Spinal cord (tissue), 10 donors: ENCODE measurements at places on chromosomes 7 and 10.

- DNase-seq: peak; percentile 92
Observed at GRCh38 chr10:70034232-70034631, 18.4 kb upstream of the MACROH2A2 start.

DNA sequence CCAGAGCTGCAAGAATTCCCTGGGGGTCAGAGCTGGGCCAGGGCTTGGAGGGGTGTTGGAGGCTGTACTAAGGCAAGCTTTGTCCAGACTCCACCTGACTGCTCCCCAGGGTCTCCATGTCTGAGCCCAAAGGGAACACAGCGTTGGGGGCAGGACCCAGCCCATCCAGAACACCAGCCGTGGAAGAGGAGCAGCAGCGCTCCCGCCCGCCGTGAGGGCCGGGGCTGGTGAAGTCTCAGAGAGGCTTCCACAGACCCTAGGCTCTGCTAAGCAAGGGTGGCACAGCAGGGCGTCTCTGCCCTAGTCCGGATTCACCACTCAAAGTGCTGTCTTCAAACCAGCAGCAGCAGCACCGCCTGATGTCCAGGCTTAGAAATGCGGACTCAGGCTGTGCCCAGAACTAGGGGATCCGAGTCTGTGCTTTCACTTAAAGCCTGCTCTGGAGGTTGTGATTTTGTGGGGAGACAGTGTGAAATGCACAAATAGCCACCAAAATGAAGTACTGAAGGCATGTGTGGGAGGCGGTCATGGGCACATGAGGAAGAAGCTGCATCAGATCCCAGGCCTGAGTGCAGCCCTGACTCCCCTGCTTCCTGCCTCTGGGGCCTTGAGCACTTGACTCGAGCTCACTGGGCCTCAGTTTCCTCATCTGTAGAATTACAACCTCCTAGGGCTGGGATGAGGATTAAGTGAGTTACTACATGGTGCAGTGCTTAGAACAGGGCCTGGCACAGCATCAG is 16.6 kb upstream of the AQP1 start:
- DNase-seq: no peak

GRCh38 chr10:131750973-131751826 is 149.6 kb upstream of the PPP2R2D start:
- no peak for DNase-seq

DNA sequence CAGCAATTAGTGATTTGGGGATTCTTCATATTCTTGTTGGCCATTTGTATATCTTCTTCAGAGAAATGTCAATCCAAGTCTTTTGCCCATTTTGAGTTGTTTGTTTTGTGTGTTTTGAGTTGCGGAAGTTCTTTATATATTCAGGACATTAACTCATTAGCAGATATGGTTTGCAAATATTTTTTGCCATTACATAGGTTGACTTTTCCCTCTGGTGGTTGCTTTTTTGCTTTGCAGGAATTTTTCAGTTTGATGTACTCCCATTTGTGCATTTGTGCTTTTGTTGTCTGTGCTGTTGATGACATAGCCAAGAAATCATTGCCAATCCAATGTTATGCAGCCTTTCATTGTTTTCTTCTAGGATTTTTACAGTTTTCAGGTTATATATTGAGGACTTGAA is 63.6 kb upstream of the DNAJC1 start:
- no peak for DNase-seq

- no peak for DNase-seq
Observed at GRCh38 chr10:86047588-86047987, 319.0 kb downstream of the GRID1 start.

GRCh38 chr10:93541402-93542357 is 24.8 kb upstream of the FFAR4 start:
- peak; percentile 25 for DNase-seq

DNA sequence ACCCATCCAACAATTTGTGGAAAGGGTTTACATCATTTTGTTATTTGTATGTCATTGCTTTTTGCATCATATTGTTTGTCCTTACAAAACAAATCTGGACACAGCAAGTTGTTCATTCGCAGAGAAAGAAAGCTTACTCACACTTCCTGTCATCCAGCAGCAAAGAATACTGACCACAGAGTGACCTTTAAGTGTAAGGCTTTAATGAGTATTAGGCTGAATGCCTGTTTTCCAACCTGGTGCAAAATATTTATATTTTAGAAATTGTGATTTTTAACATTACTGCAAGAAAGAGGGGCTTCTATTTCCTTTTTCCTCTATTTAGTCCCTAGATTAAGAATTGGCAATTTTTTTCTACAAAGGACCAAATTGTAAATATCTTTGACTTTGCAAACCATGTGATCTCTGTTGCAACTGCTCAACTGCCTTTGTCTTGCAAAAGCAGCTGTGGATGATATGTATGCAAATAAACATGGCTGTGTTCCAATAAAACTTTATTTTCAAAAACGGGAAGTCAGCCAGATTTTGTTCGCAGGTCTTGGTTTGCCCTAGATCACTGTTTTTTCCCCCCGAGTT is 27.8 kb upstream of the ITGB1 start:
- DNase-seq: no peak

- no peak for DNase-seq
Observed at GRCh38 chr10:60753152-60753551, 25.1 kb upstream of the CDK1 start.

DNA sequence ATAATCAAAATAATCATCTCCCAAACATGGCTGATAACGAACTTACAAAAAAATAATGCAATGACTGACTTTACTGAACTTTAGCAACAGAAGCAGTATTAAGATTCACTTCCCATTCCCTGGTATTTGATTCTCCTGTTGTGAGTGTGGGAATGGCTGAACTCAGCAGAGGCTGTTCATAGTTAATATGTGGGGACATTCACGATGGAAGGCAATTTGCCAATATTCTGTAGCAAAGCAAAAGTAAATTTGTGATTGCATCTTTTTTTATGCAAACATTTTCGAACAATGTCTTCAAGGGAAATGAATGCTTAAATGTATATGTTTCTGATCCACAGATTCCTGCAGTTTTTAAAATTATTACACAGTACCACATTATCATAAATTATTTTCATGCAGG is 431.7 kb upstream of the KLF6 start:
- DNase-seq: no peak

GRCh38 chr7:115332691-115333090 is 410.8 kb downstream of the MDFIC start:
- DNase-seq: no peak

DNA sequence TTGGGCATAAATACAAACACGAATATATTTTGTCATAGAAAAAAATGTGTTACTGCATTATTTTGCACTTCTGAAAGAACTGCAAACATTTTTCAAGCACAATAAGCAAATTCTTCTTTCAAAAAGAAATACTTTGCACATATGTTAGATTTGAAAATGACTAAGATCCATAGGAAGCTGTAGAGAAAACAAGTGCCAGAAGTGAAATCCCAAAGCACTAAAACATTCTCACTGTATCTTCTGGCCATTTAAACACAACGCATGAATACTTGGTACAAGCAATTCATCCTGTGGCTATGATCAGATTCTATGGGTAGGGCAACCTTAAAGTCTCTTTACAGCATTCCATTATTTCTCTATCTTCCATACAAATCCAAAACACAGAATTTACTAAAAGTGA is 225.4 kb upstream of the IMMP2L start:
- DNase-seq: no peak

DNA sequence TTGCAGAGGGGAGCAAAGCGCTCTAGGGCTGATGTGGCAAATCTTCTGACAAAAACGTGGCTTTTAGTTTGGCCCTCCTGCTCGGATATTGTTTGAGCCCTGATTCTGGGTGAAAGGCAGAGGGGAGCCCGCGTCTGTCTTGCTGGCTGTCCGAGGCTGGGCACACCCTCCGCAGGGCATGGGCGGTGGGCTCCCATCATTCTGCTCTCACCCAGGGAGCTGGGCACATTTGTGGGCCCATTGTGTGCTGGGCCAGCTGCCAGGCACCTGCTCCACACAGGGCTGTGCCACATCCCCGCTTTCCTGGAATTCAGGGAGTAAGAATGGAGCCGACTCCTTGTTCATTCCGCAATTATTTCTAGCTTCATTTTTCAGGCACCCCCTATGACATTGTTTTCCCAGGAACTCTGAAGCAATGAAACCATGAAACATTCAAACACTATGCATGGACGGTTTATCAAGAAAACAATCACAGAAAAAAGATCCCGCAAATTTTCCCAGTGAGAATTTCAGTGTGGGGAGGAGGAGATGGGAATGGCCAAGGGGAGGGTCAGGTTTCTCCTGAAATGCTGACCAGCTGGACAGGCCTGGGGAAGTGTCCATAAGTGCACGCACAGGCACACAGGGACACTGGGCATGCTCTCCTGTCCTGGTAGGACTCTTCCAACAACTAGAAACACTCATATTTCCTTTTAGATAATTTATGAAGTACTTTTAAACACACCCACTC is 341.1 kb downstream of the CXCL12 start:
- no peak for DNase-seq

- no peak for DNase-seq
Observed at GRCh38 chr7:137687556-137688265, 159.1 kb downstream of the DGKI start.

- no peak for DNase-seq
Observed at GRCh38 chr7:140304191-140304799, 94.0 kb downstream of the SLC37A3 start.

DNA sequence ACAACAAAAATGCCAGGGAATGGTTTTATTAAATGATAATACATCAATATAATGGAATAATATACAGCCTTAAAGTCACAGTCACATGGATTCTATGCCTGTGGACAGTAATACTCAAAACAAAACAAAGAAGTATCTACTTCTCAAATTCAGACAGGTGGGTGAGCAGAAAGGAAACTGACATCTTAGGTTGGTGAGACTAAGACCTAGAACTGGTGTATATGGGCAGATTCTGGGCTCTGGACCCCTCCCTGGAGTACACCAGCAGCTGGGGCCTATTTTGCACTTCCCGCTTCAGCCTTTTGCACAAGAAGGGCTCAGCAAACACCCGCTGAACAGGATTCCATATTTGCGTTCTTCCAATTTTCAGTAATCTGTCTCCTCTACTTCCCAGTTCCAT is 5.4 kb upstream of the FIS1 start:
- DNase-seq: no peak

DNA sequence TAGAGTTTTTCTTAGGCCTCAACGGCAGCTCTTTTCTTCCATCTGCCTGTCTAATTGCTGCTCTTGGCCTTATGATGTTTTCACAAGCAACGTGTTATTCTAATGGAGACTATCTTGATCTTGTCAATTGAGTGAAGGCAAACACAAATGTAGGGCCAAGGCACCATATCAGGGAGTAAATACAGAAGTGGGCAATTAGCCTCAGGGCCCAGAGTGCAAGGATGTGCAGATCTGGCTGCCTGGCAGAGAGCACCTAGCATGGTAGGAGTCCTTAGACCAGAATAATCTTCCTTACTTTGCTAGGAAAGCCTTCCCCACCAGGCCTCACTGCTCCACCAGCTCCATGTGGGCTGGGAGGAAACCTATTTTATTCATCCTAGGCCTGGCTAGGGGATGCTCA is 590.9 kb downstream of the LRMDA start:
- DNase-seq: no peak

DNA sequence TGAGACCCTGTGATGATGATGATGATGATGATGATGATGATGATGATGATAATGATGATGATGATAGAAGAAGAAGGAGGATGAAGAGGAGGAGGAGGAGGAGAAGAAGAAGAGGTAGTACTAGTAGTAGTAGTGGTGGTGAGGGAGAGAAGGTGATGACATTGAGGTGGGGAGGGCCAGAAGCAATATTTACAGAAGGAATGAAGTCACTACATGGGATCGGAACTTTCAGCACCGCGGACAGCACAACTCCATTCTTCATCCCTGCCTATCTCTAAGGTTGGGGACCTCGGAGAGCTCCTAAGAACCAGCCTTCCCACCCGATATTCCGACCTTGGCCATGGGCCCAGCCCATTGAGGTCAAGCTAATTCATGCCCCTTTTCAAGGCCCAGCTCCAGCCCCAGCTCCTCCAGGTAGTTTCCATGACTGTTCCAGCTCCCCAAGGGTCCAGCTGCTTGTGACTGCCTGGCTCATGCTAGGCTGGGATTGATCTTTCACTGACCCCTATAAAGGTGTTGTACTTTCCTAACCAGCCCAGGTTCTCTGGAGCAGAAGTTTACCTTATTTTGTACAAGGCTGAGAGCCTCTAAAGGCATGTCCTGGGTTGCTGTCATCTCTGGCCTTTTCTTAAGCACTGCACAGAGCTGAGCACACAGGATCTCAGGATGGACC is 10.3 kb downstream of the CRHR2 start:
- DNase-seq: no peak

DNA sequence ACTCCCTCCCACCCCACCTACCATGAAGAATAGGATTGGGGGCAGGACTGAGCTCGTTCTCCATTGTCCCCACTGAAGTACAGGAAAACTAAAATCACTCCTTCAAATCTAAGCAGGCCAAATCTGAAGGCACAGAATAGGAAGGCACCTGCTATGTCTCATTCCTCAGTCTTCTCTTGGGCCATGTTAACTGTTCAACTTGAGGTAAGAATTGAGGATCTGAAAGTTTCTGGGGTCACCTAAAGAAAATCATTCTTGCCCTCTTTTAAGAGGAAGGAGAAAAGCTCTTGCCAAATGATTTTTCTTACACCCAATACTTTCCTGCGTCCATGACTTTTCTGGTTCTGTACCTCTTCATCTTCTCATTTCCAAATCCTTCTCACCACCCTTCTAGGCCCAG is 4.9 kb downstream of the CPN1 start:
- no peak for DNase-seq

DNA sequence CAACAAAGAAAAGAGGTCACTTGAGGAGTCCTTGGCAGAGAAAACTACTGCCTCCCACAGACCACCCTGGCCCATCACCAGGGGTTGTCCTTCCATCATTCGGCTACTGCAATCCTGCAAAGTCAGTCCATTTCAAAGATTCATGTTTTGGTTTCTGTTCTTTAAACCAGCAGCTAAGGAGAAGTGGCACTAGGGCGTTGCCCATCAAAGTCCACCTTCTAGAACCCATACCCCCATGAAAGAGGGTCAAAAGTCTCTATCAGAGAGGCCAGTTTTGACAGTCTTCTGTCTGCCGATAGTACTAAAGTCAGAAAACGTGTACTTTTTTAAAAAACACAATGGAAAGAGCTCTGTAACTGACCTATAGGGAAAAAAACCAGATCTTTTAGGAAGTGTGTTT is 14.4 kb downstream of the CCDC6 start:
- no peak for DNase-seq

DNA sequence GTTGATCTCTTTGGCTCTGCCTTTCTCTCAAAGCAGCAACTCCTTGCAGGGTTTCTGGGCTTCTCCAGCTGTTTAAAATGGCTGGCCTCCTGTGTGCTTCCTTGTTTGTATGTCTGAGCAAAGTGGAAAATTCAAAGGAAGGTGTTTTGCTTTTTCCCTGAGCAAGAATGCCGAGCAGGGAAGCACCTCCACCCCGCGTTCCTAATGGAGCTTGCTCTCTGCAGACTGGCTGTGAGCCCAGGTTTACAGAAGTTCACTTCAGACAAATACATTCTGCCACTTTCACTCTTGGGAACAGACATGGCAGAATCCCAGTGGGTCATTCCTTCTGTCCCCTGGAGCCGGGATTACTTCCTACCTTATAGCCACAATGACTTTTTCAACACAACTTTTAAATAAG is 181.8 kb upstream of the AGK start:
- DNase-seq: peak; percentile 44

GRCh38 chr7:127580612-127581011 is 4.8 kb downstream of the GCC1 start:
- no peak for DNase-seq

- no peak for DNase-seq
Observed at GRCh38 chr7:148877517-148877916, 6.6 kb downstream of the EZH2 start.

- no peak for DNase-seq
Observed at GRCh38 chr10:86123715-86124114, 242.9 kb downstream of the GRID1 start.
